Activated CD4-positive, CD25-positive, alpha-beta regulatory T cell (primary cell): ENCODE measurements at places on chromosomes 13 and 19.

DNA sequence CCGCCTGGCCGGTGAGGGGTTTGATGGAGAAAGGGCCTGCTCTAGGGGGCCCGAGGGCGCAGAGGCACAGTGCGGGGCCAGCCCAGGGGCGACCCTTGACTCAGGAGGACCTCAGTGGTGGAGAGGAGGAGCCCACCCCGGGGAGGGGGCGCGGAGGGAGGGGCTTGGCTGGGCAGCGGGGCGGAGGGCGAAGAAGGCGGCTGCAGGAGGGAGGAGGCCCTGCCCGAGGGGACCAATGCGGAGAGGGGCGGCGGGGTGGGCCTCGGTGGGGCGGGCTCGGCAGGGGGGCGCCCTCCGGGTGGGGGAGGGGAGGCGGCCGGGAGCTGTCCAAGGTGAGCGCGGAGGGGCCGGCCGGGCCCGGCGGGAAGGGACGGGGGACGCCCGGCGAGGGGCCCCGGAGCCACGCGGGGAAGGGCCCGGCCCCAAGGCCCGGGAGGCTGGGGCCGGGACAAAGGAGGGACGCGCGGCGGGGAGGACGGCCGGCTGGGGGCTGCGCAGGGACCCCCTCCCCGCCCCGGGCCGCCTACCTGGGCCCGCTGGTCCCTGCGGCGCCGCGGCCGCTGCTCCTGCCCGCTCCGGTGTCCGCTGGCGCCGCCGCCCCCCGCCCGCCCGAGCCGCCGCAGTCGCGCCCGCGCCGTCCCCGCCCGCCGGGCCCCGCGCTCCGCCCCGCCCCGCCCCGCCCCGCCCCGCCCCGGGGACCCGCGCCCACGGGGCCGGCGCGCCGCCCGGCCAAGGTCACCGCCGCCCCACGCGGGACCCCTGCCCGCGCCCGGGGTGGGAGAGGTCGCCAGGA lies at the start of gene DIRAS1:
Gene DIRAS1, minus strand, starts transcription at position 596 of the 793 bp plus-strand sequence. CDS start 3,566 bp downstream, outside the sequence.
- DNase-seq, result no peak

DNA sequence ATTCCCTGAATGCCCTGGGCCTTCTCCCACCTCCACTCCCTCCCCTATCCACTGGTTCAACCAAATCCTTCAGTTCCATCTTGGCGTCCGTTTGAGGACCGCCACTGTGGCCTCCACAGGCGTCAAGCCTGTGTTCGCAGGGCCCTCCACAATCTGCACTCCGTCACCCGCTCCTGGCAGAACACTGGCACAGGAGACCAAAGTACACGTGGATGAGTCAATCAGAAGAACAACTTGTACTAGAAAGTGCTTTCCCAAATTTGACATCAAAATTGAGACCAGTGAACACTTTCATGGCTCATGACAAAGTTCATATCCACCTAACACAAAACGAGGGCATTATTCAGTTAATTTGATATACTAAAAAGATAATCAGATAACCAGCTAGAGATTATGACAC lies 6.5 kb upstream of the CDC16 start:
- DNase-seq, result no peak

GRCh38 chr13:100872761-100873160 lies 198.2 kb upstream of the TMTC4 start:
- no peak for DNase-seq

DNA sequence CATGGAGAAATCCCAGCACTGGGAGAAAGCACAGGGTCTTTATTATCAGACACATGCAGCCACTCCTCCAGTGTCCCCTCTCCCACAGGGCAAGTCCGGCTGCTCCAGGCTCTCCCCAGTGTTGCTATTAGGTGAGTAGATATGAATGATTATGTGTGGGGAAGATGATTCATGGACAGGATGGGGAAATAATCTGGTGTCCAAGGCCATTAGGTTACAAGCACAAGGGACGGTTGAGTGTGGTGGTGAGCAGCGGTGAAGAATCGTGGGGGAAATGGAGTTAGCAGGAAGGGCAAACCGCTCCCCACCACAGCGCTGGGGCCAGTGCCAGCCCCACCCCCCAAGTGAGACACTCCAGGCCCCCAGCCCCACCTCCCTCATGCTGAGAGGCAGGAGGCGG lies 19.0 kb downstream of the CD177 start:
- DNase-seq, result no peak

GRCh38 chr19:18044825-18045304 lies 36.9 kb downstream of the ARRDC2 start:
- DNase-seq, result peak; percentile 72

DNA sequence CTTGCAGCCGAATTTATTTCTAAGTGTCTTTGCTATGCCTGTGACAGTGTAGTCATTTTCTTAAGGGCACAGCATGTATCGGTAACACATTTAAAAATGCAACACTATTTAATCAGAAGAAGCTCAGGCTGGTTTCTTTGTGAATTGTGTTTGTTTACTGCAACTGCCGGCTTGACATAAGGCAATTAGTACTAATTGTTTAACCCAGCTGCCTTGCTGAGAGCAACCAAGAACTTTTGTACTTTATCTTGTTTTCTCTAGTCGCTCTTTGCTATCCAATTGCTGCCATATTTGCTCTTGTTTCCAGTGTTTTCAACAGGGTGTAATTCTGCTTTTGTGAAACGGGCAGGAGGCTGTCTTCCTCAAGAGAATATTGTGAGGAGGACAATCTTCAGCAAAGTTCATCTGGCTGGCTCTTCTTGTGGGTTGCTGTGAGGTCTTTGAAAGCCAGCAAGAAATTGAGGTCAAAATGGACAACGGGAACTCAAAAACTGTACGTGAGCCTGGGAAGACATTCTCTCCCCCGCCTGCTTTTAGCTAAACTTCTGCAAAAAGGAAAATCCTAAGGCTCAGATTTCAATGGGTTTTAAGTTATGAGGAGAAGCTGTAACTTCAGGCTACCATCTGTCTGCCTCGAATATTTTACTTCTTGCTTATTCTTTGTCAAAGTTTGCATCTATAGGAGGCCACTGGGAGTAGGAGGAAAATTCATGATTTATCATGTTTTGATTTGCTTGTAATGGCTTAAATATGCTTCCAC lies 75.8 kb upstream of the TSHZ3 start:
- DNase-seq, result no peak

DNA sequence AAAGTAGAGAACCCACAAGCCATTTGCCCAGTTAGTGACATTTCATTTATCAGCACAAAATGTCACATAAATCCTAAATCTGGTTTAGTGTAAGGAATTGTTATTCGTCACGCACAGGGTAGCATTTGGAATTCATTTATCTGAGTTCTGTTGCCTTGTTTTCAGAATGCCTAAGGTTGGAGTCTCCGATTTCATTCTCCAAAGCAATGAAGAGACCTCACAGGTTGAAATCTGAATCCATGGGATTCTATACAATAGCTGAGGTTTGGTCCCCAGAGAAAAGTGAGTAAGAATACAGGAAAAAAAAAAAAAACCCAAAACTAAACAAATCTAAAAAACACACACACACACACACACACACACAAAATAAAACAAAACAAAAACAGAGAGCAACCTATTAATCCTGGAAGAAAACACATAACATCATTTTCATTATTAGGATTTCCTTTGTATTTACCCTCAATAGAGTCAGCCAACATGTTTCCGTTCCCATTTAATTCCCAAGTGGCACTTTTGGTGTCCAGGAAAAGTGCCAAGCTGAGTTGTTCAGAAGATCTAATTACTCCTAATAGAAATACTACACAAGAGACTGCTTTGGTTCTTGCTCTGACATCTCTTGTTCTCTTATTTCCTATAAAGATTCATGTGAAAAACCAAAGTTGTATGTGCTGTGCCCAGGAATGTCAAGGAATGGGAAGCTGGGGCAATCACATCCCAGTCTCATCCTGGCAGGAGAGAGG lies 36.2 kb upstream of the LRCH1 start:
- no peak for DNase-seq

DNA sequence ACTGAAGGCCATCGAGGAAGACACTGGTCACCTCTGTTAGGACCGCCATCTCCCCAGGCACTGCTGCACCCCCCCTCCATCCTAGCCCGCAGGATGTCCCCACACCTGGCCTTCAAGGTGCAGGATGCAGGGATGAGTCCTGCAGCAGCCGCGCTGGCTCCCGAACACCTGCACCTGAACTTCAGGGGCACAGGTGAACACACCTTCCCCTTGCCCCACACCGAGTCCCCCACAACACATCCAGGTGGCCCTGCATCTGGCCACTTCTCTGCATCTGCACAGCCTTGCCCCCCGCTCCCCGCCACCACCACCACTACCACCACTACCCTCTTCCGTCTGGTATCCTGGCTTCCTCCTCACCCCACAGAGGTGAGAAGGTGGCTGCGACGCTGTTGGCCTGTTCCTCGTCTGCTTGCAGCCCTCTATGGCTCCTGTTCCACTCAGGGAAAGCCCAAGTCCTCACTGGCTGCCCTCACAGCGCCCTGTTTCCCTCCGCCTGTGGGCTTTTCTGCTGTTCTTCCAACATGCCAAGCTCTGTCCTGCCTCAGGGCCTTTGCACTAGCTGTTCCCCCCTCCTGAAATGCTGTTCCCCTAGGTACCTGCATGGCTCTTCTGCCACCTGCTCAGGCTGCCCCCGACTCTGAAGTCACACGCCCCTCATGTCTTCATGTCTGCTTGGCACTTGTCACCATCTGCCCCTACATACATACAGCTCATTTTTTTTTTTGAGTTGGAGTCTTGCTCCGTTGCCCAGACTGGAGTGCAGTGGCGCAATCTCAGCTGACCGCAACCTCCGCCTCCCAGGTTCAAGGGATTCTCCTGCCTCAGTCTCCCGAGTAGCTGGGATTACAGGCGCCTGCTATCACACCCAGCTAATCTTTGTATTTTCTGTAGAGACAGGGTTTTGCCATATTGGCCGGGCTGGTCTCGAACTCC lies 1.4 kb upstream of the CERS1 start:
- DNase-seq, result no peak

DNA sequence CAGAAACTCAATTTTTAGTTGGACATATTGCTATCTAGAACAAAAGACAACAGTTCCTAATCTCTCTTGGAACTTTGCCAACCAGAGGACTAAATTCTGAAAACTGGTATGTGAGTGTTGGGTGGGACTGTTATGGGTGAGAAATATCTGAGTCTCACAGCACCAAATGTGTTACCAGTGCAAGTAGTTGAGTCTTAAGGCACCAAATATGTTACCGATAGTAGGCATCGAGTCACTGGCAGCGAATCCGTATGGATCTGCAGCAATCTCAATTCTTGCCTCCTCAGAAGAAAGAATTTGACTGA lies 575.2 kb downstream of the DACH1 start:
- DNase-seq, result no peak

GRCh38 chr19:34255546-34255945 lies 1.2 kb downstream of the GARRE1 start:
- DNase-seq, result no peak

DNA sequence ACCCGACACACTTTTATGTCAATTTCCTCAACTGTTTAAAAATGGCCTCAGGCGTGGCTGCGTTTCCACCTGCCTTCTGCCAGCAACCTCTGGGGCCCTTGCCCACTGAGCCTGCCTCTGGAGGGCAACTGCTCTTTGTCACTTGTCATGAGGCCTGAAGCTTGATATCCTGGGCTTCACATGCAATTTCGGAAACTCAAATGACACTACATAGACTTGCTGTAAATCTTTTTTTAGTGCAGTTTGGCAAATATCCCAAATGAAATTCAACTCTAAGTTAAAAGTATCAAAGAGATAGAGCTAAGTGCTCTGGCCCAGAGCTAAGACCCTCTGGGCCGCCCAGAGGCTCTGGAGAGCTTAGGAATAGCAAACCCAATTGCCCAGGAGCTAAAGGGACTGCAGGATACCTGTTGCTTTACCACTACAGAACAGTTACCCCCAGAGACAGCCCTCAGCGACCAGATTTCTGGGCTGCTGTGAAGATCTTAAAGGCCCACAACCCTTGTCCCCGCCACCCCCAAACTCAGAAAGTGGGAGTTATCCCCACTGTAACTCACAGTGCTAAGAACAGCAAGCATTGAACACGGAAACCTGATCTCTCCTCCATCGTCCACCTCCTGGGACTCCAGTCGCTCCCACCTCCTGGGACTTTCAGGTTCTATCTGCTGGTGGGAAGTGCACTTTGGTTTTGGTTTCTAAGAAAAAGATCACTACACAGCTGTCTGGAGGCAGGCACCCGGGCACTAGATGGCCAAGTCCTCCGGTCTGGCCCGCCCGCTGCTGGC lies 19.4 kb downstream of the GJA3 start:
- DNase-seq, result no peak

DNA sequence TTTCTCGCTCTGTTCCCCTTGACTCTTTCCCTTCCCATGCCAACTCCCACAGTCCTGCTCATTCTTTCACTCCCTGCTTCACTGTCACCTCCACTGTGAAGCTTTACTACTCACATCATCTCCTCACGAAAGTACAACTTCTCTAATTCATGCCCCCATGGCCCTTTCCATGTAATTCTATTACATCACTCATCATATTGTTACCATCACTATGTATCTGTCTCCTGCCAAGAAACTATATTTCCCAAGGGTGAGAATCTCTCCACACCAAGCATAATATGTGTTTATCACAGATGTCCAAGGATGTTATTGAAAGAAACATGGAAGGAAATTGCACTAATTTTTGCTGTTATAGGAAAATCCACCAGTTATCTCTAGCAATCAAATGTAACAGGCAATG lies 37.2 kb upstream of the LRCH1 start:
- DNase-seq, result no peak

DNA sequence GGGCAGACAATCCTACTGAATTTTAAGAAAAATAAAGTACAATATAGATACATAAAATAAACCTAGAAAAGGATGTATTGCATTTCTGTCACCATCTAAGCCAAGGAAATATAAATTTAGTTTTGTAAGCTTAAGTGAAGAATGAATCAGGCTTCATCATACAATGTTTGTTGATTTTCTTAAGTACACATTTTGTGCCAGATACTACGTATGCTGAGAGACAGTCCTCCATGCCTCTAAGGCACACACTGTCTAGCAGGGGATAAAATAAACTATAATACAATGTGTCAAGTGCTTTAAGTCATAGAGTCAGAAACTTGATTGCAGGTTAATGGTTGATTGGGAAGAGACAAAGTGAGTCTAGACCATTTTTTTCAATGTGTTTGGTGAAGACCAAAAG lies 465.7 kb downstream of the TBC1D4 start:
- no peak for DNase-seq

GRCh38 chr13:34675626-34676025 lies 266.4 kb upstream of the NBEA start:
- no peak for DNase-seq

- DNase-seq, result no peak
Observed at GRCh38 chr19:17473041-17473440, 2.7 kb downstream of the SLC27A1 start.

DNA sequence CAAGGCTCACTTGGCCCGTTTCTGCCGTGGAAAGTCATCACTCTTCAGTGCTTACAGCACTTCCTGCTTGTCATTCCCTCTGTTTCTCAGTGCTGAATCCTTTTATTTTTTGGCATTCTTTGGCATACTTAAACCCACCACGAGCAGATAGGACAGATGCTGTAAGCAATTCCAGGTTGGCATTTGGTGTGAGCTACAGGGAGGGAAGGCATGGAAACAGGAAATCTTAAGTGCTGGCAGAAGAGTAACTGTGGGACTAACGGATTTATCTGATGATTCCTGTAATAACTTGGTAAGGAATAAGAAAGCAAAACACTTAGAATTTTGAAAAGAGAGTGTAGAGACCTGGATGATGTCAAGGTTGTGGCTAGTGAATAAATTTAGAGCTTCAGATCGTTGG lies 273.4 kb downstream of the GPC6 start:
- no peak for DNase-seq
